ENCODE measurements at places on chromosomes 5 and 9. TPM values are rescaled to one million over a fixed set of nuclear protein-coding genes. Genes with fewer than 3 reads are reported as not detected.
A peak's percentile ranks its signal among the peaks of the same experiment; 100 is the strongest.

Gene FLT4
- 35.5 TPM for total RNA-seq

Gene CENPK
- total RNA-seq: 0.77 TPM

Gene KCNV2
- total RNA-seq: not detected

Gene ANKRD55
- total RNA-seq: not detected

Gene PKD2L2
- total RNA-seq: not detected

DNA sequence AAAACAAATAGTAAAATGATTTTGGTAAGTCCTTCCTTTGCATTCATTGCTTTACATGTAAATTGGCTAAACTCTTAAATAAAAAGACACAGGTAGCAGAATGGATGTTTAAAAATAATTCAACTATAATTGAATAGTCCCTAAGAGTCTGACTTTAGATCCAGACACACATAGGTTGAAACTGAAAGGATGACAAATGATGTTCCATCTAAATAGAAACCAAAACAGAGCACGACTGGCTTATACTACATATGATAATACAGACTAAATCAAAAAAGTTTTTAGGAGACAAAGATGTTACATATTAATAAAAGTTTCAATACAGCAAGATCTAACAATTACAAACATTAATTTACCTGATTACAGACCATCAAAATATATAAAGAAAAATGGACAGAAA lies 2055.1 kb upstream of the WWC1 start:
- no peak for DNase-seq

GRCh38 chr5:110663525-110663924 lies 62.9 kb downstream of the TMEM232 start:
- no peak for DNase-seq

GRCh38 chr9:4464911-4465513 lies 25.3 kb upstream of the SLC1A1 start:
- no peak for DNase-seq

DNA sequence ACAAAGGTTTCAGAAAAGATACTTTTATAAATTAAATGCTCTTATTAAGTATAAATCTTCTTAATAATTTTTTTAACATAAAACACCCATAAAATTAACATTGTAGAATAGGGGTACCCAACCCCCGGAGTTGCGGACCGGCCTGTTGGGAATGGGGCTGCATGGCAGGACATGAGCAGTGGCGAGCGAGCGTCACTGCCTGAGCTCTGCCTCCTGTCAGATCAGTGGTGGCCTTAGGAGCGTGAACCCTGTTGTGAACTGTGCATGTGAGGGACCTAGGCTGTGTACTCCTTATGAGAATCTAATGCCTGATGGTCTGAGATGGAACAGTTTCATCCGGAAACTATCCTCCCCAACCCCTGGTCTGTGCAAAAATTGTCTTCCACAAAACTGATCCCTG lies 35.3 kb downstream of the CLINT1 start:
- DNase-seq: no peak

- DNase-seq: no peak
These were observed 32.7 kb upstream of the DAPK1 start for GRCh38 chr9:87464992-87465378.

DNA sequence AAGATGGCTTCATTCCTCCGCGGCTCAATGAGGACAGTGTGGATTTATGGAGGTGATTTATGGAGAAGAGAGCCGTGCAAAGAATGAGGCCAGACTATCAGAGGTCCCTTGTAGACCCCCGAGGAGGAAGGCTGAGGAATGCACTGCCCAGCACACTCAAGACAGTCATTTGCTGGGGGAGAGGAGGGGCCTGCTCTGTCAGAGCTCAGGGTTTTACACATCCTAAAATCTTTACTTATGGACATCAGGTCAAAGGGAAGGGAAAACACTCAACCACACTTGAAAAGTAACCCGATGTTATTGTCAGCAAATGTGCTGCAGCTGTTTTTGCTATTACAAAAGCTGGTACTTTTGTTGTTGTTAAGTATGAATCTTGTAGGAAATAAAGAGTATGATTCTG lies 289.5 kb downstream of the SLIT3 start:
- DNase-seq: no peak

DNA sequence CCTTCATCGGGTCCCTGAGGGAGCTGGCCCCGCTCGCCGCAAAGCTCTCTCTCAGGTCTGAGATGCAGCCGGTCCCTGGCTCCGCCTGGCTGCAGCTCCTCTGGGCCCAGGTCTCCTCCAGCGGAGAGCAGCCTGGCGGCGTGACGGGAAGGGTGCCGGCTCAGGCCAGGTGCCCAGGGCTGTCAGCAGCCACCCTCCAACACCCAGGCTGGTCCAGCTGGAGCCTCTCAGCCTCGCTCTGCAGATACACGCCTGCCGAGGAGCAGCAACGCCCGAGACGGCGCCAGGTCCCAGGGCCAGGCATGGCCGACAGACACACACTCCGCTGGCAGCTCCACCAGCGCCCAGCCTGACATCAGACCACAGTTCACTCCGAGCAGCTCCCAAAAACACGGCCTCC lies 25.6 kb downstream of the FAM163B start:
- no peak for DNase-seq

DNA sequence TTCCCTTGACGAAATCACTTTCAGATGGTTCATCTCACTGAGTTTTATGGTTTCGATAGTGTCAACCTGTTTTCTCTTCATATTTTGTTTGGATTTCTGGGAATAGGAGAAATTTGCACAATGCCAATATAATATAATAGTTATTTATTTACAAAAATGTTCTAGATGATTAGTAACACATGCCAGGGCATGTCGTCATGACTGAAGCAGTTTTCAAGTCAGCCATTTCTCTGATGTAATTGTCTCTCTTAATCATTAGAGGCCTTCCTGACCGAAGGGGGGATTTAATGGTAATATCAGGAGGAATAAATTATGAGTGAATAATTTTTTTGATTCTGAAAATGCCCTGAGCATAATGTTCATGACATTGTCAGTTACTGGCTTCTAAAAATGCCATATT lies 246.5 kb upstream of the ATP10B start:
- DNase-seq: no peak

DNA sequence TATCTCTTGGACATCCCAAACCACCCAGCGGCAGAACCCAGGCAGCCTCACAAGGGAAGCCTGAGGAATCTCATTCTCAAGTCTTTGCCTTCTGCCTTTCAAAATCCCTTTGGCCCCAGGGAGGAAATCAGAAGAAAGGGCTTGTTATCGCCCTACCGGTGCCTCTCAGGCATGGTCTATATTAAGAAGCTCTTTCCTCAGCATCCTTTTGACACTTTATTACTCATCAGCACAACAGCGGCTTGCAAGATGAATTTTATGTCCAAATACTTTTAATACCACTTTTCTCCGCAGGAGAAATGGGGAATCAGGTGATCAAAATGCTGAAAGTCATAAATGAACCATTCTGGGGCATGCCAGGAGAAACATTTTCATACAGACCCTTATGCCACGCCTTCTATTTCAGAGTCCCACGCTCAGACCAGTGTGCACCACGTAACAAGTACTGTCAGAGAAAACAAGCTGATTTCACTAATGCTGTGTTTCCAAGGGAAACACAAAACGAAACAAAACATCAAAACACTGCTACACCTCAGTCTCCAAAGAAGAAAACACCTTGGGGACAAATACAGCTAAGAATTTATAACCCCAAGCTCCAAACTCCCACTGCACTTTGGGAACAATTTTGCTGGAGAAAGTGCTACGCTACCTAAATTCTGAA lies 30.0 kb downstream of the RAPGEF1 start:
- no peak for DNase-seq

DNA sequence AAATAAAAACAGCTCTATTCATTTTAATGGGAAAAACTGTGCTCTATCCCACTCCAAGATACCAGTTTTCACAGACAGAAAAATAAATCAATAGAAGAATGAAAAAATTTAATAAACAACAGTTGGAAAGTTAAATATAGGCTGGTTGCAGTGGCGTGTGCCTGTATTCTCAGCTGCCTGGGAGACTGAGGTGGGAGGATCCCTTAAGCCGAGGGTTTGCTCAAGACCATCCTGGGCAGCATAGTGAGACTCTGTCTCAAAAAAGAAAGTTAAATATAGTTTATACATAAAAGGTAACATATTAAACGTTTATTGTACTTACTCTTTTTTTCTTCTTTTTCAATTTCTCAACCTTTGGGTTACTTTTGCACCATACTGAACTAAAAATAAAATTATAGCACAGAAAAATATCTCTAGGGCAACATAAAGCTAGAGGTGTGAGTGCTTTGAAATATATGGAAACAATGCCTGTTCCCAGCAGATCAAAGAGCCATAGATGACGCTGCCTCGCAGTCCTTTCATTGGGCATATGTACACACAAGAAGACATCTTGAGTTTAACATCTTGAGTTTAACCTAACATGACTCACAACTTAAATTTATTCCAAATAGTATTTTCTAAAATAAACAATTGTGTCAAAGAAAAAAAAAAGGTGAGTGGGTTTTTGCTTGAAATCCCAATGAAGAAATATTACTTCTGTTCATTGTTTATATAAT lies 25.7 kb upstream of the KLF9 start:
- no peak for DNase-seq

DNA sequence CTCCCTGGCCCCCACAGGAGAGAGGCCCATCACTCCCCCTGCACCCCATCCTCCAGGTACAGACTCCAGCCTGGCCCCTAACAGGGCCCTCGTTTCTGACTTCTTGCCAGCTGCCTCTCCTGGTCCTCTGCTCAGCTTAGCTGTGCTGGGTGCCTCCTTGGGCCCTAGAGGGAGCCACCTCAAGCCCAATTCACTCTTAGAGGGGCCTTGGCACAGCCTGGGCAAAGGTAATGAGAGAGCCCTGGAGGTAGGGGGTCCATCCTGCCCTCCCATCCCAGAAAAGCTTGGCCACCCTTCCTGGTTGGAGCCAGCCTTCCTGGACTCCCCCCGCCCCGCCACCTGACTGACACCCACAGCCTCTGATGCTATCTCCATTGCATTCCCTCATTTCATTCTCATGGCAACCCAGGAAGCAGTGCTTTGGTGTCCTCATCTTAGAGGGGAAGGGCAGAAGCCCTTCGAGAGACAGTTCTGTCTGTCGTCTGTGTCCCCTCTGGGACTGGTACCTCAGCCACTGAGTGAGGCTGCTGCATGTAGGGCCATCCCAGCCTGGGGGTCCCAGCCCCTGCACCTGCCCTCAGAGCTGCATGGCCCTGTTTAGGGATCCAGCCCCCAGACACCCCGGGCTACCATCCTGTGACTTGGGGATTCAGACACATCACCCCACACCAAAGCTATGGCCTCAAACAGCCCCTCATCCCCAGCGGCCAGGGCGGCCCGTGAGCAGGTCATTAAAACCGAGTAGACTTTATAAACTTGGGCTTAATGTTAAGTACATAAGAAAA lies 95.5 kb downstream of the BARX1 start:
- DNase-seq: no peak

DNA sequence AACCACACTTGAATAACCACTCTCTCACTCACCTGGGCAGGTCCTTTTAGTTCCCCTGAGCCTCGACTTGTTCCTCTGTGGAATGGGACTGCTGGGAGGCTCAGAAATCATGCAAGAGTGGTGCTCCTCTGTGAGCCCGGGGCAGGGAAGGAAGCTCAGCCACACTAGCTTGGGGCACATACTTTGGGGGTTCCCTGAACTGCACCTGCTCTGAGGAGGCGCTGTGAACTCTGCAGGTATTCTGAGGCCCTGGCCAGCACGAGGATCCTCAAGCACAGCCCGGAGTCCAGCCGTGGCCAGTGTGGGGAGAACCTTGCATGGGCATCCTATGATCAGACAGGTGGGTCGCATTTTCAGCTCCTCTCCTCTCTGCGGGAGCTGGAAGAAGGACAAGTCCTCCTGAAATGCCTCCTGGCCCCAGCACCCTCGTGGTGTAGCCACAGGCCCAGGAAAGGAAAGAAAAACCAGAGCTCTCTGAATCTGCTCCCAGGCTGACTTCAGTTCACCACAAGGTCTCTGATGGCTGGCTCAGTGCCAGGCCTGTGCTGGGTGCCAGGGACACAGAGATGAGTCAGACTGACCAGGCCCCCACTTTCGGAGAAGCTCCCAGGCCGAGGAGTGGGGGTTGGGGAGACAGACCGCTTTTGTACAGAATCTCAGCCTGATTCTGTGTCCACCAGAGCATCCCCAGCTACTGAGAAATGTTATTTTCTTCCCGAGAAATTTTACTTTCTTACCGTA lies 11.9 kb downstream of the GLIPR2 start:
- peak; percentile 99 for DNase-seq

- DNase-seq: no peak
These were observed 2.0 kb upstream of the KDM3B start for GRCh38 chr5:138350563-138350890.

DNA sequence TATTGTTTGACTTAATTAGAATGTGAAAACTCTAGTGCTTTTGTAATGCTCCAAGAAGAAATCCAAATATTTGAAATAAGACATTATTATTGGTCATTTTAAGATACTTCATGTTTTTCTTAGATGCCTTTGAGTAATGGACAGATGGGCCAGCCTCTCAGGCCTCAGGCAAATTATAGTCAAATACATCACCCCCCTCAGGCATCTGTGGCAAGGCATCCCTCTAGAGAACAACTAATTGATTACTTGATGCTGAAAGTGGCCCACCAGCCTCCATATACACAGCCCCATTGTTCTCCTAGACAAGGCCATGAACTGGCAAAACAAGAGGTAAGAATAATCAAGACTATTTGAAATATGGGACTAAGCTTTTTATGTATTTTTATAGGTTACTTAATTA lies 69.2 kb upstream of the SREK1 start:
- DNase-seq: no peak

- no peak for DNase-seq
These were observed 157.0 kb downstream of the FAM114A2 start for GRCh38 chr5:153881687-153882086.

- no peak for DNase-seq
These were observed 132.3 kb upstream of the ZNF608 start for GRCh38 chr5:124878583-124879342.

- no peak for DNase-seq
These were observed 103.2 kb upstream of the IL7R start for GRCh38 chr5:35753500-35753899.

DNA sequence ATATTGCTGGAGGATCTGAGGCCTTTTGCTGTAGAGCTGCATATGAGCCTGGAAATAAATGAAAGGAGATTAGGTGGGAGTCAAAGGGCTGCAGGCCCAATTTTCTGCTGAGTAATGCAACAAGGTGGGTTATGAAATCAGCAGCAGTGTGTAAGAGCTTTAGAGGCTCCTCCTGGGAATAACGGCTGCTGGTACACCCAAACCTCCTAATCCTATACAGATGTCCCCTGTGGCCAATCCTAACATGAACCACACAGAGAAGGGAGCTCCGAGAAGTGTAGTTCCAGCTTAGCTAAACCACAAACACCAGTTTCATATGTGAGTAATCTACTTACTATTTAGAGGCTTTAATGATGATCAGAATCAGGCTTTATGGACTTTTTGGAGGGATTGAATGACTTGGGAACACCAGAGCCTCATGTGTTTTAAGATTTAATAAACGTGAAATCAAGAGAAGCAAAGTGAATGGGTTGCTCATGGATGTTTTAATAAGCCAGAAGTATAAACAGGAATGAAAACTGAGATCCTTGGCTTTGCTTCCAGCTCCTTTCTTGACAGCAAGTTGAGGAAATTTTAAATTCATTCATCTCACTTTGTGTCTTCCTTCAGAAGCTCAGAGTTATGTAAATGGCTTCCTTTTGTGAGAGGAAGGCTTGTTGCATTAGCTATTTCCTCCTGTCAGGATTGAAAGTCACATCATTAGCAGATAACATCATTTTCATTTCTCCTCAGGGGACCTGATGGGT lies 437.5 kb downstream of the TMEM232 start:
- no peak for DNase-seq

GRCh38 chr5:6505416-6505755 lies 56.7 kb downstream of the UBE2QL1 start:
- DNase-seq: no peak

GRCh38 chr5:34905564-34905963 lies 9.7 kb downstream of the RAD1 start:
- no peak for DNase-seq
